ENCODE measurements at places on chromosomes 3 and 15. TPM values are rescaled to one million over a fixed set of nuclear protein-coding genes. Genes with fewer than 3 reads are reported as not detected.

DNA sequence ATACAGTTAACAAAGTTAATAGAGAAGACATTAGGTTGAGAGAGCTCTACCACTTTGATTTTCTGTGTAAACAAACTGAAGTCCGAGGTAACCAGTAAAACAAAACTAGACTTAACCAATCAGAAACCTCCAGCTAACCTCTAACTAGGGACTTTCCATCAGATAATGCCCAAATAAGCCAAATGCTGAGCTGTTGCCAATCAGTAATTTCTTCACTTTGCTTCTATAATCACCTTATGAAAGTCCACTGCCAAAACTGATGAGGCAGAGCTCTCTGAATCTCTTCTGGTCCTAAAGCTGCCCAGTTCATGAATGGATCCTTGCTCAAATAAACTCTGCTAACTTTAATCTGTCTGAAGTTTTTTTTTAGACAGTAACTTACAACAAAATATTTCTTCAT lies 448.0 kb upstream of the NECTIN3 start:
- no peak for DNase-seq

MB21D2 gene
- total RNA-seq = 15.8 TPM

GOLGA8J gene
- 0.09 TPM for total RNA-seq

- peak; percentile 47 for DNase-seq
Observed at GRCh38 chr3:139561959-139562676, 22.6 kb upstream of the RBP1 start.

DNA sequence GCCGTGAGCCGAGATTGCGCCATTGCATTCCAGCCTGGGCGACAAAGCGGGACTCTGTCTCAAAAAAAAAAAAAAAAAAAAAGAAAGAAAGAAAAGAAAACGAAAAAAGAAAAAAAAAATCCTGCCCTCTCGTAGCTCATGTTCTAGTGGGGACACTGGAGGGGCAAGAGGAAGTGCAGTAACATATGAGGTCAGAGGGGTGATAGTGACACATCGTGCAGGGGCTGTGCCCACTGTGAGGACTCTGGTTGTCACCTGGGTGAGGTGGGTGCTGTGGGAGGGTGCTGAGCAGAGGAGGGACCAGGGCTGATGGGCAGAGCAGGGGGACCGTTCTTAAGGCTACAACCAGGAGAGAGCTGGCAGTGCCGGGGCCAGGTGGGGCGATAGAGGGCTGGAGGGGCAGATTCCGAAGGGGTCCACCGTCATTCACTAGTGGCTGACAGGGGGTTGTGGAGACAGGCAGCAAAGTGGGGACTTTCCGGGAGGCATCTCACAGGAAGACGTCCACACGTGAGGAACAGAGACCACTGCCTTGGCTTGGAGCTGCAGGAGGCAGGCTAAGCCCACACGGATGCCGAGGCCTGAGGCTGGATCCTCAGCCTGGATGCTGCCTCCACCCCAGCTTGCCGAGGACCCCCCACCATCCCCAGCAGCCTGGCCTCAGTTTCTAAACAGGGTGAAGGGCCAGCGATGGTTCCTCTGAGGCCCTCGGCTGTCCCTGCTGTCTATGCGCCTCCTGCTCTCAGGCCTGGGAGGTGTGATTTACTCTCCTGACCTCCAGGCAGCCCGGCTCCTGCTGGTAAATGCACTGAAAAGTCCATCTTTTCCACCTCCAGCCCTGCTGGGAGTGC lies 154.3 kb upstream of the IQSEC1 start:
- DNase-seq = no peak

DAZL gene
- not detected for total RNA-seq

- DNase-seq = no peak
Observed at GRCh38 chr3:144010371-144010770, 38.7 kb downstream of the DIPK2A start.

GRCh38 chr3:104198131-104198530 lies 1168.6 kb upstream of the ALCAM start:
- DNase-seq = no peak

GRCh38 chr15:100623301-100623700 lies 20.9 kb downstream of the ASB7 start:
- no peak for DNase-seq

GRCh38 chr3:60240492-60240891 lies 1010.8 kb downstream of the FHIT start:
- no peak for DNase-seq

SLC15A2 gene
- total RNA-seq = 27.0 TPM

DNA sequence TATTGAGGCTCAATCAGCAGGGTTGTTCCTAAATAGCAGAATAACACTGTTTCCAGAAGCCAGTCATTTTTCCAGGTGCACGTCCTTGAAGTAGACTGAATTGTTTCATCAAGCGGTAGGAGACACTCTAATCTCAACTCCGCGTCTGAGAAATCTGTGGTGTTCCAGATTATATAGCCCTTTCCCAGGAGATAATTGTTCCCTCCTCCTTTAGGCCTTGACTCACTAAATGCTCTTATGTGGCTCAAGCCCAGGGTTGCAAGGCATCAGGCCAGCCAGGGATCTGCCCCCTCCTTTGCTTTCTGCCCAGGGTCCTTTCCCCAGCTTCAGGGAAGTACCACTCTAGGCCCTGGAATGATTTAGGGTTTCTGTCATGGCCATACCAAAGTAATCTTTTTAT lies 5.7 kb upstream of the HLTF start:
- DNase-seq = no peak

DNA sequence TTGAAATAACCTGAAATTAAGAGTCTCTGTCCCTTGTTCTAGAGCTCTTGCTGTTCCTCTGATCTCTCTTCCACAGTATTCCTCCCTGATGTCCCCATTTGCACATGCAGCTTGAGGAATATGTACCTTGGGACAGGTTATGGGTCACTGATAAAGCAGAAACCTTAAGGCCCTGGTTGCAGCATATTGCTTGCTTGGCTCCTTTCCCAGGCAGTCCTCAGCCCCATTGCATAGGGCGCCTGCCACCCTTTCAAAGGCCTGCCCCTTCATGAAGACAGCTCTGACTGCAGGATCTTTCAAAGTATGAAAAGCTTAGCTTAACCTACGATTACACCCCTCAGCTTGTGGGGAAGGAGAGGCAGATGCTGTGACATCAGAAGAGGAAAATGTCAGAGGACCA lies 51.6 kb downstream of the WDR76 start:
- DNase-seq = no peak

- no peak for DNase-seq
Observed at GRCh38 chr15:33440900-33441299, 130.1 kb downstream of the RYR3 start.

DNA sequence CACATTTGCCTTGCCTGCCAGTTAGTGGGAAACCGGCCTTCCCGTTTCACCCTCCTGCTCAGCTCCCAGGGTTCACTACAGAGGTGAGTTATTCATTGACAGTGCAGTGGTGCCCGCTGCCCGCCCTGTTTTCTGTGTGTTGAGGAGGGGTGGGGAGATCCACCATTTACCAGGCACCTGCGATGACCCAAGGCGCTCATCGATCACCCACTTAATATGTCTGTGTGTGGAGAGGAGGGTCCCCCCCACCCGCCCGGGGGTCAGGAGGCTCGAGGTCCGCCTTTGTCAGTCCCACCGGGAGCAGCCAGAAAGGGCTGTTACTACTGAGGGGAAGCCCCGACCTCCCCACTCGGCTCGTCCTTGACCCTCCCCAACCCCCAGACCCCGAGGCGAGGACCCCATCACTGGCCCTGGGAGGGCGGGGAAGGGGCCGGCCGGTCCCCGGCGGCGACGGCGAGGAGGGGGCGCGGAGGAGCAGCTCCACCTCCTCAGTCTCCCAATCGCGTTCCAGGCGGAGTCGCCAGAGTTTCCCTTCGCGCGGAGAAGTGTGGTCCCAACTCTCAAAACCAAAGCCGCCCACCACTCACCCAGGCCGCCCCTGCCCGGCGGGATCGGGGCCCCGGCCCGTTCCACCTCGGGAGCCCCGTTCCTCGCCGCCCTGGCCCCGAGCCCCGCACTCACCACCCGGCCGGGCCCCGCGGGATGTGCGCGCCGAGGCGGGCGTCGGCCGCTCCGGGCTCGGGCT lies 1.1 kb downstream of the PLXNB1 start:
- DNase-seq = peak; percentile 78

DNA sequence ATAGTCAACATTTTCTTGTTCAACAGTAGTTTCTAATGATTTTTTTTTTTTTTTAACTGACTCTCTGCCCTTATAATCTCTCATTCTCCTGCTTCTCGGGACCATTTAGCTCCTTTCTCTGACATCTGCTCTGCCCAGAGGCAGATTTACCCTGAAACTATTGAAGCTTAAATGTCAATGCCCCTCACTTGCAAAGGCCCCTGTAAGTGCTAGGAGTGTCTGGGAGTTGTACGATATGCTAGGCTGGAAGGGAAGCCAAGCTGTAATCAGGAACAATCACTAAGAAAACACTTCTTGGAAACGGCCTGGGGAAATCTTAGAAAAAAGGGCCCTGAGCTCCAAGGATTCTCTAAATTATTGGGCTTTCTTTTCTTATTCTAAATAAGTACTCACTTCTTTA lies 5.8 kb upstream of the PLOD2 start:
- peak; percentile 44 for DNase-seq

C15orf62 gene
- 0.13 TPM for total RNA-seq

- peak; percentile 89 for DNase-seq
Observed at GRCh38 chr3:181700168-181701087, 11.3 kb upstream of the SOX2 start.

SLC22A13 gene
- 0.22 TPM for total RNA-seq

QRICH1 gene
- 67.4 TPM for total RNA-seq

HTR3E gene
- not detected for total RNA-seq

AEN gene
- total RNA-seq = 5.9 TPM

NR1I2 gene
- total RNA-seq = 0.27 TPM

DNA sequence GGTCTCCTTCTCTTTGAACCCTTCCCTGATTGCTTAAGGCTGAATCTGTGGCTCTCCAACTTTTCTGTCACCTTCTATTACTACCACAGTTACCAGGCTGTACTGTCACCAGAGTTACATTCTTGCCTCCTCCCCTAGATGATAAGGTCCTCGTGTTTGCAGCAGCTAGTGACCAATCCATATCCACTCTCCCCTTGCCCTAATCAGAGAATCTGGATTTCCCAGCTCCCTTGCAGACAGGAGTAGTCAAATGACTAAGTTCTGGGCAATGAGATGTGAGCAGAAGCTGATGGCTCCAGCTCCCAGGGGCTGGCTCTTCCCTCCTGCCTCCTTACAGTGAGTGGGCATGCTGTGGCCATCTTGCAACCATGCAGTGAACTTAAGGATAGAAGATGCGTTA lies 95.4 kb upstream of the VGLL4 start:
- DNase-seq = no peak

- peak; percentile 50 for DNase-seq
Observed at GRCh38 chr3:131079086-131079485, 52.4 kb downstream of the NEK11 start.

GFM1 gene
- total RNA-seq = 45.9 TPM

- DNase-seq = peak; percentile 88
Observed at GRCh38 chr3:171646357-171647133, 163.7 kb downstream of the PLD1 start.

IMPG2 gene
- total RNA-seq = 1.3 TPM

GRCh38 chr3:12549971-12550760 lies 4.9 kb upstream of the MKRN2OS start:
- DNase-seq = no peak

- no peak for DNase-seq
Observed at GRCh38 chr15:27175472-27176153, 204.6 kb downstream of the GABRG3 start.

GRCh38 chr15:78070049-78070700 lies 7.3 kb downstream of the TBC1D2B start:
- DNase-seq = no peak

RAB43 gene
- total RNA-seq = 2.7 TPM

LRTM1 gene
- 99.9 TPM for total RNA-seq

ZIC4 gene
- total RNA-seq = 1.1 TPM

FBXO40 gene
- 2.4 TPM for total RNA-seq

GHSR gene
- not detected for total RNA-seq

- no peak for DNase-seq
Observed at GRCh38 chr3:72426618-72427397, 421.4 kb downstream of the SHQ1 start.

CCDC13 gene
- 0.35 TPM for total RNA-seq

- DNase-seq = peak; percentile 98
Observed at GRCh38 chr15:40092256-40092978, 16.3 kb downstream of the BMF start.

CLRN1 gene
- total RNA-seq = 0.18 TPM

GOLGA8S gene
- 0.18 TPM for total RNA-seq

DNA sequence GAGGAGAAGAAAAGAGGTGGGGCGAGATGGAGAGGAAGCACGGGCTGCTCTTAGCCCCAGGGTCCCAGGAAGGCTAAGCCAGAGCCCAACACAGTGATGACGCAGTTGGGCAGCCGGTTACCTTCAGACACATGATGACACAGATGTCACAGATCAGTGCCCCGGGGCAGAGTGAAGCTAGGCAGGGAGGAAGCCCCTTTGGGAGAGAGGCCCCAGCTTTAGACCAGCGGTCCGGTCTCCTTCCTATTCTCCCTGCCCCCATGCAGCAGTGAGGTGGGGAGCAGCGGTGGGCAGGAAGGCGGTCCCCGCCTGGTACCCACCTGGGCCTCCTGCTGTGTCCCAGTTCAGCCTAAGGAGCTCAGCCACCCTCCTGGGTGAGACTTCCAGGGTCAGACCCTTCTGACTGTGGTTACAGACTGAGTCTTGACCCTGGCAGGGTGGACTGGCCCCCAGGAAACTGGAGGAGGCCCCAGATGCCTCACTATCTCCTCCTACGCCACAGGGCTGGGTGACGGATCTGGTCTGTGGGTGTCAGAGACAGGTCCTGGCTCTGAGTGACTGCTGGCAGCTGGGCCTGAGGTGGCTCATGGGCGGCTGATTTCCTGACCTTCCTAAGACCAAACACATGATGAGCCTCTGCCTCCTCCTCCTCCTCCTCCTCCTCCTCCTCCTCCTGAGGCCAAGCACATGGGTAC lies 38.8 kb upstream of the LINGO1 start:
- DNase-seq = no peak

DNA sequence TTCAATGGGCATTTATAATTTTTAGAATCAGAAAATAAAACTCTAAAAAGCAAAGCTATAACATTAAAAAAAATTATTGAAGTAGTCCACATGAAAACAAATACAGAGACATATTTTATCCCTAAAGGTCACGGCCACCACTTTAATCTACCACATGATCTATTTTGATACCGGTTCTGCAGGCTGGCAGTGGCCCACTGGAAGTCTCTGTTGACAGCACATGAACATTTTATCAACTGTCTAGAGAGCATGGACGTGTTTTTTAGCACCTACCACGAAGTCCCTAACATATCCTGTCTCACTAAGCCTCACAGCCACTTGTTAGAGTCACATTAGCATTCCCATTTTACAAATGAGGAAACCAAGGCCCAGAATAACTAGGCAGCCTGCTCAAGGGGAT lies 1.8 kb upstream of the CPA3 start:
- no peak for DNase-seq

- no peak for DNase-seq
Observed at GRCh38 chr15:62626903-62627302, 415.6 kb upstream of the TPM1 start.

DNA sequence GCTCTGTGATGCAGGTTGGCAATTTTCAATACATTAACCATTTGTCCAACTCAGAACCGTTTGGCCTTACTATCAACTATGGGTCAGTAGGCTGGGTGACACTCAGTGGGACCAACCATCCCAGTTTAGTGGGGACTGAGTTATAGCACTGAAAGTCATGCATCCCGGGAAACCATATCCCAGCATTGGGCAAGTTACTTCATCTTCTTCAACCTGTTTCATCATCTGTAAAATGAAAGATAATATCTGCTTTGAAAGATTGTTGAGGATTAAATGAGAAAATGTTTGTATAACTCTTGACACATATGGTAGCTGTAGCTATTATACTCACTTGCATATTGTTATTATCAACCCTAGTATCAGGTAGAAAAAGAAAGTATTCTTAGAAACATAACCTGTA lies 11.9 kb downstream of the RAB27A start:
- no peak for DNase-seq

All from muscle of leg (tissue), 16 donors.